Stimulated activated CD8-positive, alpha-beta memory T cell treated with anti-CD3 and anti-CD28 coated beads, Interleukin-7, amount 100 ng/mL, for 1 hour (primary cell): ENCODE measurements at places on chromosomes 4 and X.

DNA sequence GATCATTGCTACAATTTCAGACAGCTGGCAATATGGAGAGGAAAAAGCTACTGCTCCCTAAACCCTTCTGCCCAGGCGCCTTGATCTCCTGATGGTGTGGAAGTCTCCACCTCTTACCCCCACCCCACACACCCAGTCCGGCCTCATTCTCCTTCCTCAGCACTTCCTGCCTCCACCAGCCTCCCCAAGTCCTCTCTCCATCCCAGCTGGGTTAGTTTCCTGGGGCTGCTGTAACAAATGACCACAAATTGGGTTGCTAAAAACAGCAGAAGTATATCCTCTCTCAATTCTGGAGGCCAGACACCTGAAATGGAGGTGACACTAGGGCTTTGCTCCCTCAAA, 1.1 kb upstream of the CCNQ start:
- DNase-seq, result no peak

- DNase-seq, result no peak
Observed at GRCh38 chr4:13126976-13127910, 356.9 kb downstream of the RAB28 start.

GRCh38 chr4:2837110-2837903, 6.3 kb upstream of the ADD1 start:
- no peak for DNase-seq

DNA sequence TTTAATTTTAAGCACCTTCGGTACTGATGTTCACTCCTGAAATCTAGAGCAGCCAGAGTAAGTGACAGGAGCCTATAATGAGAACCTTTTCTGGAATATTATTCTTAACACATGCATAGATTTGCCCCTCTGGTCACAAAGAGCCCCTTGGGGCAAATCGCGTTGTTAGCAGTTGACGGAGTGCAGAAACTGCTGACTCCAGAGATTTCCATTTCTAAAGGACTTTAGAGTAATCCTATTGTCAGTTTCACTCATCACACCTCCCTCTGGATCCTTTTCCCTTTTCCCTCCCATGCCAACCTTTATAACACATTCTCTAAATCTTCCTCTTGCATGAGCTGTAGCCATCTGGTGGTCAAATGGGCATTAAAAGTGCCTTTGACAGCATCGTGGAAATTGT, 264.9 kb upstream of the PRPS2 start:
- no peak for DNase-seq

- peak; percentile 34 for DNase-seq
Observed at GRCh38 chrX:19372170-19372546, 28.4 kb downstream of the PDHA1 start.

- DNase-seq, result no peak
Observed at GRCh38 chrX:10990976-10991375, 120.2 kb upstream of the HCCS start.

DNA sequence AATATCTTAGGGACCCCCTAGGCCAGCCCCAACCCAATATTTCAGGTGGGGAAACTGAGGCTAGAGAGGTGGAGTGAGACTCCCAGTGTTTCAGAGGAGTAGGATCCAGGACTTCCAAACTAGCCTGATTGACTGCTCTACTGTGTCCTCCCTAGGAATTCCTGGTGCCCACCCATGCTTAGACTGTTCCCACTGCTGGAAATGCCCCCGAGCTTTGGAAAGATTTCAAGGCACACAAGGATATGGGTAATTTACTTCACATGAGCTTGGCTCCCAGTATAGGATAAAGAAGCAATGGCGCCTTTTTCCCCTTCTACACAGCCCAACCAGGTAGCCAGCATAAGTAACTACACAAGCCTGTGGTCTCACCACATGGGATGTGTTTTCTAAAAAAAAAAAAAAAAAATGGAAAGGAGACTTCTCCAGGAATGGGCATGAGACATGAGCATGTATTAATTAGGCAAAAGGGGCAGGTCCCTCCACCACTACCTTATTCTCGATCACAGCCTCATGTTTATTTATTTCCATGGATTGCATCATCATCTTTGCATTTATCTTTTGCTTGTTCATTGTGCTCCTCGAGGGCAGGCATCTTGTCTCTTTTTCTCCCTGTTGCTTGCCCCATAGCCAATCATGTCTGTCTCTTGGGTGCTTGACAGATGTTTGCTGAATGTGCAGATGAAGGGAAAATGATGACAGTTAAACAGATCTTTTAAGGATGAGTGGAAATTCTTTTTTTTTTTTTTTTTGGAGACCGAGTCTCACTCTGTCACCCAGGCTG, 66.7 kb downstream of the DRD5 start:
- DNase-seq, result no peak

GRCh38 chrX:37757082-37757481, 22.8 kb upstream of the CYBB start:
- no peak for DNase-seq

DNA sequence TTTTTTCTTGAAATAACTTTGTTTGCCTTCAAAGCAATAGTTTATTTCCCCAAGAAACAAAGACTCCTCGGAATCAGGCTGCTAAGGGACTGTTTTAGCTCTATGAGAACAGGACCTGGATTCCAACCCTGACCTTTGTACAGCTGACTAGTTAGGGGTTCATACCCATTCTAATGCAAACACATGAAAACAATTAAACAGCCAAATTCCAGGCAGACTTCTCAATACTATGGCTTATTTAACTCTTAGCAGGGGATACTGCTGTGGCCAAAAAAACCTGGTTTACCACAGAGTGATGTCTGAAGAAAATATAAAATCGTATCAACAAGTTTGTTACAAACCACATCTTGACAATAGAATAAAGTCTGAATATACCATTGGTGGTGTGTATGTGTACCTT, 129.6 kb upstream of the INTU start:
- DNase-seq, result no peak

DNA sequence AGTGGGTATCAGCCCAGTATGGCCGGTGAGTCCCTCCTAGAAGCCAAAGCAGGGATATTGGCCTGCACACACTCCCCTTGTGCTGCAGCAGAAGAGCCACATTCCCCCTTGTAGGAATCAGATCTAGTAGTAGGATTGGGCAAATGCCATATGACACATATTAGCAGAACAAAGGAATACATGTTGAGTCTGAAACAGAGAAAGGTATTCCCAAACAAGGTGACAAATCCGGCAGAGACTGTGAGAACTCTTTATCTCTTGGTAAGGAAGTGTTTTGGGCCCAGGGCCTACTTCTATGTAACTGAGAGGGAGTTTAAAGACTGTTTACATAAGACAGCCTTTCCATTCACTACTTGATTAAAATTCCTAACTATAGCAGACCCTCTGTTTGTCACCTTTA, 1382.0 kb downstream of the FAM133A start:
- no peak for DNase-seq

DNA sequence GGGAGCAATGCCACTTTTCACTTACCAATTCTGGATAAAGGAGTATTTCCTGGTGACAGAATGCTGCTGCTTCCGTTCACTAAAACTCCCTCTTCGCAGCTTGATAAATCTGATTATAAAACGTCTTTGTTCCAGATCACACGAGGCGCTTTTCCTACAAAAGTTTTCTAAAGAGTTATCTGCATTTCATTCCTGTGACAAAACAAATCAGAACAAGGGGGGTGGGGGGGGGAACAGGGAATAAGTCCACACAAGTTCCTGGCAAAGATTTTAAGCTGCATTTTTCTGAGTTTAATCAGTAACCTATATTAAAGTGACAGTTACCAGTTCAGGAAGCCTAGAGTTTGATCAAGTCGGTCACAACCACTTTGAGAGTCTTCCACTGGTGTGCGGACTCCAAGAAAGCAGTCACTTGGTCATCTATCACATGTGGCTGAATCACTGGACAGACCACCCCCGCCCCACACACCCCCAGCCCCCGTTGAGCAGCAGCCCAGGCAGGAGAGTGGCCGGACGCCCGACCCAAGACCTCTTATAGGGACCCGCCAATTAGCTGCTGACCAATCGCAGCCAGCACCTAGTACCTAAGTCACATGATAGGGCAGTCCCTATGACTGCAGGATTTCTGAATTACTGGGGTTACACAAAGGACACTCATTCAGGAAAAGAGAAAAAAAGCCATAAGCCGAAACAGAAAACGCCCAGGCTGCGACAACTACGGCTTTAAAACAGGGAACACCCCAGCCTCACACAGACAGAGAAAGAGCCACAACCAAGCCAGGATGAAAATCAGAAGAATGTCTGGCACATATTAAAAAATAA, 569.3 kb upstream of the DIPK2B start:
- no peak for DNase-seq

DNA sequence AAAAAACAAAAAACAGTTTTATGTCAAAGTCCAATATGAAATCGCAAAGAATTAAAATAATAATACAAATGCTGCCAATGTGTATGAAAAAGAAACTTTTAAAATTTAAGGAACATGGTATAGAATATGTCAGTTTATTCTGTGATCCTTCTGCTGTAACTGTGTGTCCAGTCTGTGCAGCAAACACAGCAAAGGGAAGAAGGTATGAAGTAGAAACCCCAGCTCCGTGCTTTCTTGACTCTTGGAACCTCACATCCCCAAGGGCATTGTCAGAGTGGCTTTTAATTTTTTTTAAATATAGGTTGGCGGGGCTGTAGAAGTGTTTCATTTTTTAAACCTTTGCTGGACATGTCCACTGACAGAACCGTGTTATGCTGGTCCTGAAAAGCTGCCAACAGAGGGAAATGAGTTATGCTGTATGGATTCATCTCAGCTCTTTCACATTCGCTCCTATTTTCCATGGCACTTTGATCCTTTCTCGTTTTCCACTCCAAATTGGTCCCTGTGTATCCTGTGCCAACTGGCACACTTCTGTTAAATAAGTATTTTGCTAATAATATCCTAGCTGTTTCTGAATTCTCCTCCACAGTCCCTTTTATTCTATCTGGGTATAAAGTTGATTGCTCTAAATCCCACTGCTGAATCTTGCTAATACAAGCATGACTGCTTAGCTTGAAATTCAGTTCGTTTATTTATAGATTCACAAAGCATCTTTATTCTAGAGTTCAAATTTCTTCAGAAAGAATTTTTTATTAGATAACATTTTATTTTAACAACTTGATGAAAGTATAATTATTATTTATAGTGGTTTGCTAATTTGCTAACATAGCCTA, 127.0 kb upstream of the DDIT4L start:
- no peak for DNase-seq

DNA sequence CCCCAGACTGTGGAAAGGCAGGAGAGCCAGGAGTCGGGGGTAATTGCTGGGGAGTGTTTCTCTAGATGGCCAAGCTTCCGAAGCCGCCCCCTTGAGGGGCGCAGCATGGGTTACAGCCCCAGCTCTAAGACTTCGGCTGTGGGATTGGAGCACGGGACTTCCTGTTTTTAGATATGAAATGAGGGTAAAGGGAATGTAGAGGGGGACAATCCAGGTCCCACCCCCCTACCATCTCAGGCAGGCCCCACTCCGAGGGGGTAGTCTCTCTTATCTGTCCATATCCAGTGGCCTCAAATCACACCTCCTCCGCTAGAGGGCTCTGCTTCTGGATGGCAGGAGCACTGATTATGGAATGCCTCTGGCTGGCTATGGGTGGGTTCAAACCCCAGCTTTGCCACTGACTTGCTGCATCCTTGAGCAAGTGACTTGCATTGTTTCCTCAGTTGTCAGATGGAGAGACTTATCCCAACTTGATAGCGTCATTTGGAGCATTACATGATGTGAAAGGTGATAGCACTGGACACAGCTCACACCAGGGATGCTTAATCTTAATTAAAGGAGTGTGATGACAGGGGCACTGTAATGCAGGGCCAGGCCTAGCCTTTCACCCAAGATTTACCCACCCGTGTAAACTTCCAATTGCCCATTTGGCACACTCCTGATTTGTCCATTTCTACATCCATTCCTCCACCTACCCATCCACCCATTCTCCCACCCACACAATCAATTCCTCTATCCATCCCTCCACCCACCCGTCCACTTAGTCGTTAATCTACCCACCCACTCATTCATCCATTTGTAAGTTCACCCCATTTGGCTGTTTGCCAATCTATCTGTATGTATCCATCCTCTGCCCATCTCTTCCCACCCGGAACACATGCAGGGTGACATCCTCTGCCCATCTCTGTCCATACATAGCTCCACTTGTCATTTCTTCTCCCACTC, 848 bp upstream of the KCND1 start:
- DNase-seq, result no peak

DNA sequence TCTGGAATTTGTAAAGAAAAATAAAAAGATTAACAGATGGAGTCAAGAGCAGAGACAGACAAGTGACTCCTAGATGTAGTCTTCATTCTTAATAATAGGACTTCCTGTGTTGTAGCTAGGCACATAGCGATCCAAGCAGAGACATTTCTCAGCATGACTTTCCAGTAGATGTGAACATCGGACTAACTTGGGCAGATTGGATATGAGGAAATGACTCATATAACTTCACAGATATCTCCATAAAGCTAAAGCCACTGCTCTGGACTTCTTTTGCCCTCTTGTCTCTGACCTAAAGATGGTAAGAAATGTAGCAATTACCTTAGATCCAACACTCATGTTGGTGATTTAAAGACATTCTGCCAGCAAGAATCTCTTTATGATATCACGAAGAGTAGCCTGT, 131.7 kb downstream of the EPHA5 start:
- no peak for DNase-seq

DNA sequence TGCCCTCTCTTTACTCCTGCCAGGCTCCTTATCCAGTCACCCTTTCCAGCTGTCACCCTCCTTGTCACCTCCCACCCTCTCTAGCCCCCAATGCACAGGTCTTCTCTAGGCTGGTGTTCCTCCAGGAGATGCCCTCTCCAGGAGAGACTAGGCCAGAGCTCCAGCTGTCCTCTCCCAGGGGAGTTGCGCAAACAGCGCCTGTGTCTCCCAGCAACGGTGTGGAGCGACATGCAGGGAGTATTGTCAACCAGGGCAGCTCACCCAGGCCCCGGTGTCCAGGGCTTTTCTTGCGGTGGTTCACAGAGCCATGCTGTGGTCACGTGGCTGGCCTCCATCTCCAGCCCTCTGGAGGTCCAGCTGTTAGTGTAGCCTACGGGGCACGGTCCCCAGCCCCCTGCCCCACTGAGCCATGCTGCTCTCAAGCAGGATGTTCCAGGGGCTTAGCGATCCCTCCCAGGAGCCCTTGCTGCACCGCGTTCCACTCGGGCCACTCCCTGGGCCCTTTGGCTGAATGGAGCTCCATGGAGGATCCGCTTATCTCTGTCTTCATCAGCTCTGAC, 34.8 kb downstream of the CCNQ start:
- no peak for DNase-seq

GRCh38 chrX:48741834-48742233, 19.7 kb upstream of the GLOD5 start:
- no peak for DNase-seq

GRCh38 chr4:10456260-10456594, 999 bp downstream of the ZNF518B start:
- DNase-seq, result no peak

GRCh38 chrX:136822337-136823095, 41.8 kb upstream of the ARHGEF6 start:
- DNase-seq, result no peak

DNA sequence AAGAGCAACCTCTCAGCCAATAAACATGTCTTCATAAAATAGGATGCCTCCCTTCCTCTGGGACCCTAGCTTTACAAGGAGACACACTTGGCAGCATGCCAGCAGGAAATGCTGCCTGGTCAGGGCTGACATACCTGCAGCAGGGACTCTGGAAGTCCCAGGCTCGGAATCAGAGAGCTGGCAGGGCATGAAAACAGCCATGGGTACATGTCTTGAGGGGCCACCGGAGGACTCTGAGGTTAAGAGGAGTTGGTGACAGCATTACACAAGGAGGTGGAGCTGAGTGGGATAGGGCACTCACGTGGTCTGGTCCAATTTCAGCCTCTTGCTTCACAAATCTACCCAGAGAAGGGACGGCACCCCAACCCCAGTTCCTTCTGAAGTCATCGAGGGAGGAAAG, 15.7 kb downstream of the MSX1 start:
- DNase-seq, result no peak
